ENCODE measurements at places on chromosomes 4 and X.

- no peak for DNase-seq
These were observed 352.7 kb downstream of the NKX6-1 start for GRCh38 chr4:84146300-84146959.

- no peak for DNase-seq
These were observed 64.0 kb downstream of the SOX3 start for GRCh38 chrX:140440876-140441275.

DNA sequence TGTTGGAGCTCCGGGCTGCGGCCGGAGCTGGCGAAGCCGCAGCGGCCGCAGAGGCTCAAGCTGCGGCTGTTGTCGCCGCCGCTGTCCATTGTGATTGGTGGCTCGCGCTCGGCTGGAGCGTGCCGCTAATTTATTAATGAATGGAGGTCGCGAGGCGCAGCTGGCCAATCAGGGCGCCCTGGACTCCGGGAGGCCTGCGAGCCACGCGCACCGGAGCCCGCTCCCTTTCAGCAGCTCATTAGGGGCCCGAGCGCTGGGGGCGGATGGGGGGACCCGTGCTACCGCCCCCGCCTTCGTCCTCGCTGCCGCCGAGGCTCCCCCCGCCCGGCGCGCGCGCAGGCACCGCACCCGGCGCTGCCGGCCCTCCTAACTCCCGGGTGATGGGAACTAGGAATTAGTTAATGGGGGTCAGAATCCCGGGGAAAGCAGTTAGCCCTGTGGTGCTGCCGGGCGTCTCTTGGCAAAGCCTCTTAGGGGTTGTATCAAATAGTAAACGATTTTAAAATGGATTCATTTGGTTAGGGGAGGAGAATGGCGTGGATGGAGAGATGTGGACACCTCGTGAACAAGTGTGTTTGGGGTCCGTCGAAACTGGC, 589 bp upstream of the NEUROG2 start:
- DNase-seq = no peak

- no peak for DNase-seq
These were observed 39.1 kb downstream of the LAMP2 start for GRCh38 chrX:120429776-120430540.

DNA sequence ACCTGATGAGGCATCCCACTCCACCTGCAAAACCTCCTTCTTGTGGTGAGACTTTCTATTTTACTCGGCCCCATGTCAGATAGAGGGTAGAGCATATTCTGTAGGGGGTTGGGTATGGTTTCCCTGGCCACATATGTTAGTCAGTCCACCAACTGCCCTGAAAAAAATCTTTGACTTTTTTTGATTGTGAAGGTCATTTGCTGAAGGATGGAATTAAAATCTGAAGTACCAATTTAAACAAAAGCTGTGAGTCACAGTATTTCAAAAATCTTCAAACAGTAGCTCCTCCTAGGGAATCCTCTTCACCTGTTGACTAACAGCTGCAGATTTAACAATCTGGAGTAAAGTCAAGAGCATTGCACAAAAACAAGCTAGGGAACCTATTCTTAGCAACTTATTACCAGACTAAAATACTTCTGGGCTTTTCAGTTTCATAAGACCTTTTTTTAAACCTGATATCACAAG, 8.0 kb upstream of the CCDC110 start:
- DNase-seq = no peak

DNA sequence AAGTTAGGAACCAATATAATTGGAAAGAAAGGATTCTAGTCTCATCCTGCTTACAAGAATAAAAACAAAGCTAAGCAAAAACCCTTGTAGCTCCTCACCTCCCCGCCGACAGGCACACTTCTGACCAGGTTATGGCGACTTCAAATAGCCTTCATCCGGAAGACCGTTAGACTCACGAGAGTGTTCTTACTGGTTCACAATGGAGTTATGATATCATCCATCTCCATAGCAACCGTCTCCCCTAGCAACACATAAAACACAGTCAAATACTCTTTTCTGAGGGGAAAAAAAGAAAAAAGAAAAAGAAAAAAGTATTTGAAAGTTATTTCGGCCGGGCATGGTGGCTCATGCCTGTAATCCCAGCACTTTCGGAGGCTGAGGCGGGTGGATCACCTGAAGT, at the start of gene IL13RA2:
IL13RA2 (minus strand) TSS at position 162 of the 400 bp plus-strand sequence. CDS start 347 bp downstream, outside the sequence.
- no peak for DNase-seq

DNA sequence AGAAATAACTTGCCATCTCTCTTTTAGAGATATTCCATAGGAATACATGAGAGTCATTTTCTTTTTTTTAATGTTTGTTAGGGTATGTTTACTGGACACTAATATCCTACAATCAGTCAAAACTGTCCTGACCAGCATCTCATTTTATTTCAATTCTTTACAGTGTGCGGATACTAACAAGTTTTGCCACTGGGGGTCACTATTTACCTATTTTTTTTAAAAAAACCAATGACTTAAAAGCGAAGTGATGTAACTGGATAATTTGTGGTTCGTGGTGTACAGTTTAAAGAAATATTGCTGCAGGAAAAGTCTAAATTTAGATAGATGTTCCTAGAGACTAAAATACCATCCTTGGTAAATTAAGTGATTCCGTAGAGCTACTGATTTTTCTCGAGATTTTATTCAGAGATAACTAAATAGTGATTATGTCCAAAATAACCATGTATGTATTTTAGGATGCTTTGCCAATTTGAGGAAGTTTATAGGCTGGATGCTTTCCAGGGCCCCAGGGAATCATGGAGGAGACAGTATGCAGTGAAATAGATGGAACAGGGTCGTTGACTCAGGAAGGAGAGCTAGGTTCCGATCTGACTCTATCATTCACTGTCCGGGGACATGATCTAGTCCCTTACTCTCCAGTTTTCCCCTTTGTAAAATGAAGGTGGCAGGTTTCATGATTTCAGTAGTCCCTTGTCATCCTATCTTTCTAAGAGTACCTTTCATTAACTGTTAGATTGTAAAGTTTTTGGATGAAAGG, 34.0 kb upstream of the GNPDA2 start:
- no peak for DNase-seq

DNA sequence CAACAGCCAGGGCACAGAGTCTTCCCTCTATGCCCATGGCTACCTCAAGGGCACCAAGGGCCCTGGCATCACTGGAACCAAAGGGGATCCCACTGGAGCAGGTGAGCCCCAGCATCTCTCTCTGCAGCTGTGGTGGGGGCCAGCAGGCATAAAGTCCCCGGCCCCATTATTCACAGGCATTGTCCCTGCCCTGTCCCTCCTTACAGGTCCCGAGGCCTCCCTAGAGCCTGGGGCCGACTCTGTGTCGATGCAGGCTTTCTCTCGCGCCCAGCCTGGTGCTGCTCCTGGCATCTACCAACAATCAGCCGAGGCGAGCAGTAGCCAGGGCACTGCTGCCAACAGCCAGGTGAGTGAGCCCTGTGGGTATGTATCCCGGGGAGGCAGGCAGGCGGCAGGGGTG, 12.3 kb upstream of the UBA1 start:
- no peak for DNase-seq

GRCh38 chr4:125313989-125314667, 627 bp upstream of the FAT4 start:
- no peak for DNase-seq

- DNase-seq = no peak
These were observed 134.3 kb downstream of the AMELX start for GRCh38 chrX:11427453-11428071.

DNA sequence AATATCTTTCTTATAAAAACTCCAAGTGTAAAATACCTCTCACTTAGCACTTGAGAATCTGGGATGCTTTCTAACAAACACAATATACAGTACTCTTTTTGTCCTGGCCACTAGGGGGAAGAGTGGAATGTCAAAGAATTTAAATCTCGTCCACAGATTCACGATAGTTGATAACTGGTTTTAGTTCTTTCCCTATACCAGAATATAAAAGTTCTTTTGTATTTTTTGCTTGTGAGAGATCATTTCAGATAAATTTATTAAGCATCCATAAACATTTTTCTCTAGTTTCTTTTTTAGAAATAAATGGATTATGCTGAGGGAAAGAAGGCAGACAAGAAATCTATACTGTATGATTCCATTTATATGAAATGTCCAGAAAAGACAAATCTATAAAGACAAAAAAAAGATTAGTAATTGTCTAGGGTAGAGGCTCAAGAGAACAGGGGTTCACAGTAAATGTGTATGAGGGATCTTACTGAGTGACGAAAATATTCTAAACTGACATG, 50.4 kb downstream of the MGARP start:
- DNase-seq = no peak

DNA sequence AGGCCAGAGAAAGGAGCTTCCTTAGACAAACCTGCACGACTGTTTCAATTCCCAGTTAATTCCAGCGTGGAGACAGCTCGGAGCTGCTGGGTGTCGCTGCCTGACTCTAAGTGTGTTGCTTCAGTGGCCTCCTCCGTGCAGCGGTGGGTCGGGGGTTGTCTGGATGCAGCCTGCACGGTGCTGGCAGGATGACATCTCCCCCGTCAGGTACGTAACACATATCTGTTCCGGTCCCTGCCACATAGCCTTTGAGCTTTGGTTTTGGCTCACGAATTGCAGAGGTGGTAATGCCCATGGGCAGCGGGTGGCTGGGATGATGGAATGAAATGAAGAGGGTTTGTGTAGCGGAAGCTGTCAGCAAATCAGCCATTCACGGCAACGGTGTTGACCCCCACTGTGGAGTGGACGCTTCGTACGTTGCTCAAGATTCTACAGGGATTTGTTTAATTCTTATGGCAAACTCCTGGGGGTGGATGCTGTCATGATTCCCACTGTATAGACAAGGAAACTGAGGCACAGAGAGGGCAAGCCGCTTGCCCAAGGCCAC, 33.7 kb upstream of the HMX1 start:
- DNase-seq = no peak

- no peak for DNase-seq
These were observed 164.9 kb upstream of the KLF3 start for GRCh38 chr4:38499101-38499500.

- no peak for DNase-seq
These were observed 507 bp downstream of the MFAP3L start for GRCh38 chr4:170025523-170026252.

- DNase-seq = no peak
These were observed 816 bp downstream of the EREG start for GRCh38 chr4:74365761-74366160.

DNA sequence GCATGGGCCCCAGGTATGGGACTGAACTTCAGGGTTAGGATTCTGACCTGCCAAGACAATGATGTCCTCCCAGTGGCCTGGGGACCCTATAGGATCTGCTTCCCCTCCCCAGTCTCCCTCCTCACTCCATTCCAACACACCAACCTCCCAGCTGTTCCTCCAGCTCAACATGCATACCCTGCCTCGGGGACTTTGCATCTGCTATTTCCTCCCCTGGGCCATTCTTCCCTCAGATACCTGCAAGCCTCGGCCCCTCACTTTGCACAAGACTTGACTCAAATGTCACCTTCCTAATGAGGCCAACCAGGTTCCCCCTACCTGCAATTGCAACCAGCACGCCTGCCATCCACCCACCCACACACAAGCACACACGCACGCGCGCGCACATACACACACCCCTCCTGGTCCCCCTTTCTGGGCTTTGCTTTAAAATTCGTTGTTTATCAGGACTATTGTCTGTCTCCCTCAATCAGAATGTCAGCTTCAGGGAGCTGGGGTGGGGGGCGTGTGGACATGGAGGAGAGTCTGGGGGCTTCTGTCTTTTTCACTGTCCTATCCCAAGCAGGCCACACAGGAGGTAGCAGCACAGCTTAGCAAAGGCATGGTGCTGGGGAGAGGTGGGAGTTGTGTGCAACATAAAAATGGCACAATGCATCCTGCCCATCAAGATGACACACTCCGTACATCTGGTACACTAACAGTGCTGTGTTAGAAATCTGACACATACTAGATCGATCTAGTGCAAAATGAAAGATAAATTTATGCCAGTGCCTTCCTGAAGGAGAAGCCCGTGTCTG, 20.6 kb upstream of the PPP2R2C start:
- no peak for DNase-seq

GRCh38 chr4:11341337-11342043, 87.2 kb downstream of the HS3ST1 start:
- no peak for DNase-seq

GRCh38 chr4:143133977-143134376, 50.7 kb upstream of the USP38 start:
- DNase-seq = no peak

- DNase-seq = no peak
These were observed 99.6 kb upstream of the PDE5A start for GRCh38 chr4:119728185-119728584.

DNA sequence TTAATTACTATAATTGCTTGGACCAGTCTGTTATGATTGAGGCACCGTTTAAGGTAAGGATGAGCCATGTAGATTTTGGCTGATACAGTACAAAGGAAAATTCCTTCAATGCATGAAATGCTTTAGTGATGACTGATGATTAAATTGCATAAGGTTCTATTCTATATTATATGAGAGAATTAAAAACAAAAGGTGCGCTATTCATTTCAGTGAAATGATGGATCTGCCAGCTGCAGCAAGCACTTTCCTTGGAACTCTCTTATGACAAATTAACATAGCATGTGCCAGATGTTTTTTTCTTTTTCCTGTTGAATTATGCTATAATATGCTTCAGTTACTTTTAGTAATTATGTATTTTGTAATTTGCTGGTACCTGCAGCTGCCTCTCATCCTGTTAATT, 98.5 kb downstream of the JADE1 start:
- no peak for DNase-seq

GRCh38 chr4:38322714-38323113, 341.3 kb upstream of the KLF3 start:
- DNase-seq = peak; percentile 26

- DNase-seq = no peak
These were observed 4.3 kb upstream of the TSPAN5 start for GRCh38 chr4:98662626-98663225.

GRCh38 chrX:98350940-98351339, 1467.2 kb downstream of the RPA4 start:
- no peak for DNase-seq

GRCh38 chr4:147160908-147161513, 215.3 kb upstream of the TTC29 start:
- peak; percentile 16 for DNase-seq

GRCh38 chr4:175422331-175422730, 389.7 kb downstream of the GPM6A start:
- no peak for DNase-seq

GRCh38 chr4:26065833-26066232, 151.8 kb downstream of the SMIM20 start:
- DNase-seq = no peak

DNA sequence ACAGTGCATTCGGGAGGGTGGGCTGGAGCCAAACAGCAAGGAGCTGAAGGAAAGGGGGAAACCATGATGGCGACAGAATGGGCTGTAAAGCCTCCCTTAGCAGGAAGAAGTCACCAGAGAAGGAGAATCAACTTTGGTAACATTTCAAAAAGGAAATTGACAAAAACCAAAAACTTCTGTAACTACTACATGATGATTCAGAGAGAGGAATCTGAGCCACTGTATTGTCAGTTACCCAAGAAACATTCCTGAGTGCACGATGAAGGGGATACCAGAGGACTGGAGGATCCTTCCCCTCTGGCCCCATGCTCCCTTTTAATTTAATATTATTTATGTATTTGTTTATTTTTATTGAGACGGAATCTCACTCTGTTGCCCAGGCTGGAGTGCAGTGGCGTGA, 26.3 kb downstream of the PDHA1 start:
- no peak for DNase-seq

Data from AG04450 (cell line).